ENCODE measurements at places on chromosomes 16 and 17. TPM values are rescaled to one million over a fixed set of nuclear protein-coding genes. Genes with fewer than 3 reads are reported as not detected.

Gene SRSF1
- total RNA-seq, result 535 TPM

Gene VKORC1
- total RNA-seq, result 119 TPM

Gene CMTM4
- 8.9 TPM for total RNA-seq

Gene CA7
- not detected for total RNA-seq

Gene AOC2
- not detected for total RNA-seq

Gene IKZF3
- under 0.01 TPM for total RNA-seq

DNA sequence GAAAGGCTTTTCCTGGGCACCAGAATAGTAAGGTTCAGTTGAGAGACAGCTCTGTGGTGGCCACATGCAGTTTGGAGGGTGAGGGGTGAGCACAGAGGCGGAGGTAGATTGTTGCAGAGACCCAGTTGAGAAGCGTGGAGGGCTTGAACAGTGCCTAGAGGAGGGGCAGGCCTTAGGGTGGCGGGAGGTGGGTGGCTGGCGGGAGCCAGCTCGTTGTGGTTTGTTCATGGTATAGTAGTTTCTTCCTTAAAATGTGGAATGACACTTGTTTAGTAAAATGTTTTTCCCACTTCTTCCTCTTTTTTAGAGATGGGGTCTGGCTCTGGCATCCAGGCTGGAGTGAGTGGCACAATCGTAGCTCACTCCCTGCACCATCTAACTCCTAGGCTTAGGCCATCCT is 14.2 kb downstream of the USP10 start:
- H3K36me3 ChIP-seq, result peaks cover 29% of the 10 kb centered on the region
- H3K27ac ChIP-seq, result no peak overlapping the region
- H3K4me3 ChIP-seq, result no peak overlapping the region
- H3K27me3 ChIP-seq, result no peaks in the 10 kb centered on the region
- no peak for DNase-seq

GRCh38 chr16:83002351-83003334 is 375.9 kb downstream of the CDH13 start:
- no peaks in the 10 kb centered on the region for H3K36me3 ChIP-seq
- no peaks in the 10 kb centered on the region for H3K27me3 ChIP-seq
- DNase-seq, result peak; percentile 80
- no peak overlapping the region for H3K4me3 ChIP-seq
- H3K27ac ChIP-seq, result peak overlapping the region; percentile 14
- peaks cover 43% of the 10 kb centered on the region for H3K4me1 ChIP-seq

DNA sequence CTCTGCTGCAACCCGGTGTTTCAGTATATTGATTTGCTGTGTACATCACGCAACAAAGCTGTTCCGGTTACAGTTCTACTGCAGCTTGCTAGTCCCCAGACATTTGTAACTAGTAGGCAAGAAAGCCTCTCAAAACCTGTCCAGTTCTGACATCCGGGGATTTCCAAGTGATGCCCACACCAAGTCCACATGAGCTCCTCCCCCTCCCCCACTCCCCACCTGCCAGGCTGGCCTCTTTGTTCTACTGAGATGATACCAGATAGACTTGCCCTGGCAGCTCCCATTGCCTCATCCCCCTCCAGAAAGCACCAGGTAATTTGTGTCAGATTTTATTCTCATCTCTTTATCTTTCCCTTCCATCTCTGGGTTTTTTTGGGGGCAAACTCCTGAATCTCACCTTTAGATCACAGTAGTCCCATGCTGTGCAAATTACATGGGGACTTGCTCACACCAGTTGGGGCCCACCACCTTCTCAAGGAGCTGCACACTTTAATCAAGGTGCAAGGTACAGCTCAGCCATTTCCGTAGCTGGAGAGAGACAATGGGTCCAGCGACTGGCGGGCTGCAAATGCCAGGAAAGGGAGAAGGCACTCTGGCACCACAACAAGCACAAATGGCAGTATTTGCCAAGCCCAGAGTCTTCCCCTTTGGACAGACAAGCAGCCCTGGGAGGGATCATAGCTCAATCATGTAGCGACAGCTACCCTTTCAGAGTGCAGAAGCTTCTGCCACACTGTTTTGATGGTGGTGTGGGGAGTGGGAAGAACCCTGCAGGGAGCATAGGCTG is 183.1 kb downstream of the CYLD start:
- no peak for DNase-seq
- H3K4me1 ChIP-seq, result no peaks in the 10 kb centered on the region
- H3K4me3 ChIP-seq, result no peak overlapping the region
- no peaks in the 10 kb centered on the region for H3K36me3 ChIP-seq
- H3K27ac ChIP-seq, result no peak overlapping the region
- H3K27me3 ChIP-seq, result no peaks in the 10 kb centered on the region

DNA sequence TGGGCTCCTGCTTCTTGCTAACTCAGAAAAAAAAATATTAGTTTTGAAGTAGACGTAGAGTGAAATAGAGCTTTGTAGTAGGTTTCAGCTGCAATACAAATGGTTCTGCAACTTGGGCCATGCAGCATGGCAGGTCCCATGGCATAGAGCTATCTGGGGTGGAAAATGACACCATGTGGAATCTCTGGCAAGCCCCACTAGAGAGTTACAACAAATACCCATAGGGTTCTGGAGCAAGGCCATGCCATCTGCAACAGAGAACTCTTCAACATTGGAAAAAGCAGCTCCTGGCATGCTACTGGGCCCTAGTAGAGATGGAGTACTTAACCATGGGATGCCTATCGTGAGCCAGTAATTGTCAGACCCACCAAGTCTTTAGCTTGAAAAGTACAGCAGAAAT is 25.3 kb upstream of the RBBP6 start:
- no peaks in the 10 kb centered on the region for H3K4me1 ChIP-seq
- no peak for DNase-seq
- H3K36me3 ChIP-seq, result no peaks in the 10 kb centered on the region

DNA sequence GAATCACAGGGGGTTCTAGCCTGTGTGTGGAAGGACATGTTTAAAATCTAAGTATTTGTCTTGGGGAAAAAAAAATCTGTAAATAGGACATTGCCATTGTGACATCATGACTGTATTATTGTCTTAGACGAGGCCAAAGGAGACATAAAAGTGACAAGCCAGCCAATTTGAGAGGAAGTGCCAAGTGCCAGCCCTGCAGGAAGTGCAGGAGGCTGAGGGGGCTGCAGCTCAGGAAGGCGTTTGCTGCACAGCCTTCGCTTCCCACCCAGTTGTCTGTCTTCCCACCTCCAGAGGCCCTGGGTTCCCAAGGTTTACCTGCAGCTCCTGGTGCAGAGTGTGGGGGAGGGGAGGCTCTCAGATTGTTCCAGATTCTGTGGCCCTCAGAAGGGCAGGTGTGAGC is 1.3 kb downstream of the ADCY7 start:
- DNase-seq, result no peak
- H3K4me3 ChIP-seq, result no peak overlapping the region
- peaks cover 39% of the 10 kb centered on the region for H3K36me3 ChIP-seq
- H3K27me3 ChIP-seq, result no peaks in the 10 kb centered on the region

- peaks cover 39% of the 10 kb centered on the region for H3K36me3 ChIP-seq
- DNase-seq, result no peak
- H3K27ac ChIP-seq, result no peak overlapping the region
- H3K27me3 ChIP-seq, result no peaks in the 10 kb centered on the region
These were observed 14.7 kb downstream of the TMEM11 start for GRCh38 chr17:21199311-21199710.

GRCh38 chr17:332558-333322 is 19.9 kb downstream of the RPH3AL start:
- H3K36me3 ChIP-seq, result no peaks in the 10 kb centered on the region
- H3K27ac ChIP-seq, result no peak overlapping the region
- peaks cover 23% of the 10 kb centered on the region for H3K27me3 ChIP-seq
- DNase-seq, result no peak
- H3K4me1 ChIP-seq, result no peaks in the 10 kb centered on the region

DNA sequence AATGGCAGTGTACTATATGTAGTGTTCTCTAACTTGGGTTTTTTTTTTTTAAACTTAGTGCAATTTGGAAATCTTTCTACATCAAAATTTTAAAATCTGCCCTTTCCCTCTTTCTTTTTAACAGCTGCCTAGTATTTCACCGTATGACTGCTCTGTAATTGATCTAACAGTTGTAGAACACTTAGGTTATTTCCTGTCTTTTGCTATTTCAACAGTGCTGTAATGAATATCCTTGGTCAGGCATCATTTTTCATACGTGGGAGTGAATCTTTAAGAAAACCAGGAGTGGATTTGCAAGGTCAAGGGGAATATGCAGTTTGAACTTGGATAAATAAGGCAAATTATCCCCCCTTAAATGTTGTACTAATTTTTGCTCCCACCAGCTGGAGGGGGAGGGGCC is 3.8 kb downstream of the NLRC5 start:
- DNase-seq, result no peak
- H3K27me3 ChIP-seq, result no peaks in the 10 kb centered on the region
- H3K4me1 ChIP-seq, result peaks cover 30% of the 10 kb centered on the region
- H3K27ac ChIP-seq, result no peak overlapping the region
- H3K36me3 ChIP-seq, result peaks cover 42% of the 10 kb centered on the region

GRCh38 chr16:86300746-86301481 is 209.4 kb upstream of the FOXF1 start:
- H3K4me3 ChIP-seq, result peak overlapping the region; percentile 27
- H3K27me3 ChIP-seq, result no peaks in the 10 kb centered on the region
- no peaks in the 10 kb centered on the region for H3K36me3 ChIP-seq

DNA sequence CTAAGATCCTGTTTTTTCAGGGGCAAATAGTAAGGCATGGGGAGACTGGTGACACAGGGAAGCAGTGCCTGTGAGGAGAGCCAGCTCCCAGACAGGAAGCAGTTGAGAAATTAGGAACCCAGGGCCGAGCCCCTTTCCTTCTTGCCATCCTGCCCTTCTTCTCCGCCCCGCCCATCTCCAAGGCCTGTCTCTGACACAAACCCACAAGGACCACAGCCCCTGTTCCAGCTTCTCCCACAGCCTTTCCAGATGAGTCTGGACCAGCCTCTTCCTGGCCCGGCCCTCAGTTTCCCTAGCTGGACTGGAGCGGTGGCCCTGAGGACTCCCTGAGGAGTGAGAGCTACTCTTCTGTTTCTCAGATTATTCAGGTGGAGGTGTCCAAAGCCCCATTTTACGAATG is 9.9 kb downstream of the CCDC102A start:
- H3K4me1 ChIP-seq, result peaks cover 15% of the 10 kb centered on the region
- no peaks in the 10 kb centered on the region for H3K36me3 ChIP-seq
- H3K27ac ChIP-seq, result no peak overlapping the region
- DNase-seq, result no peak
- no peaks in the 10 kb centered on the region for H3K27me3 ChIP-seq
- no peak overlapping the region for H3K4me3 ChIP-seq

DNA sequence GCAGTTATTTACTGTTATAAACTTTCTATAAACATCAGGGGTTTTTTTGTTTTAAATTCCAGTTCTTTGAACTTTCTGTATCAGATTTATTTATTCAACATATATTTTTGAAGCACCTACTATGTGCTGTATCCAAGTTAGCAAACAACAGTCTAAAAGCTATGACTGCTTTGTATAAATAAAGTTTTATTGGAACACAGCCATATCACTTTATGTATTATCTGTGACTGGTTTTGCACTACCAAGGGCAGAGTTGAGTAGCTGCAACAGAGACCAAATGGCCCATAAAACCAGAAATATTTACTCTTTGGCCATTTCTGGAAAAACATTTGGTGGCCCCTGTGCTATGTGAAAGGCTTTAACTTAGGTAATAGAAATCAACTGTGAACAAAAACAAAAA is 110.2 kb upstream of the ERCC4 start:
- no peak overlapping the region for H3K4me3 ChIP-seq
- H3K36me3 ChIP-seq, result no peaks in the 10 kb centered on the region
- H3K4me1 ChIP-seq, result no peaks in the 10 kb centered on the region
- H3K27ac ChIP-seq, result no peak overlapping the region

DNA sequence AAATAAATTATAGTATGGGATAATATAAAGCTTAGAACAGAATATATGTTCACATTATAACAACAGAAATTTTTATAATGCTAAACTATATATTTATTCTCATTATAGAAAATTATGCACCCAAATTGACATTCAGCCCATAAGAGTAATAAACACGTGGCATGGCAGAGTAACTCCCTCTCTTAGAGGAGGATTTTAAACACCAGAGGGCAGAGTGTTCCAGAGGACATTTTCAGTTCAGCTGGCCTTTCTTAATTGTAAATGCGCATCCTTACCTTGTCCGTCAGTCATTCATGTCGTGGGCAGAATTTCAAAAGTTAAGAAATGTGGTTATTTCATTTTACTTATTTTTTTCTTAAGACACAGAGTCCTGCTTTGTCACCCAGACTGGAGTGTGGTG is 147.1 kb downstream of the TANC2 start:
- no peak overlapping the region for H3K27ac ChIP-seq
- no peaks in the 10 kb centered on the region for H3K27me3 ChIP-seq
- no peaks in the 10 kb centered on the region for H3K36me3 ChIP-seq
- DNase-seq, result peak; percentile 33
- H3K4me1 ChIP-seq, result no peaks in the 10 kb centered on the region

Measured in SJSA1 (cell line).